Esophagus muscularis mucosa (tissue), 4 donors: ENCODE measurements at places on chromosomes 12 and 14. TPM values are rescaled to one million over a fixed set of nuclear protein-coding genes. Genes with fewer than 3 reads are reported as not detected.
A peak's percentile ranks its signal among the peaks of the same experiment; 100 is the strongest.

- no peak for DNase-seq
Measured at GRCh38 chr12:104582739-104583138, 126.0 kb downstream of the CHST11 start.

GRCh38 chr12:62711631-62712241 is 223.2 kb downstream of the PPM1H start:
- DNase-seq, result no peak

DNA sequence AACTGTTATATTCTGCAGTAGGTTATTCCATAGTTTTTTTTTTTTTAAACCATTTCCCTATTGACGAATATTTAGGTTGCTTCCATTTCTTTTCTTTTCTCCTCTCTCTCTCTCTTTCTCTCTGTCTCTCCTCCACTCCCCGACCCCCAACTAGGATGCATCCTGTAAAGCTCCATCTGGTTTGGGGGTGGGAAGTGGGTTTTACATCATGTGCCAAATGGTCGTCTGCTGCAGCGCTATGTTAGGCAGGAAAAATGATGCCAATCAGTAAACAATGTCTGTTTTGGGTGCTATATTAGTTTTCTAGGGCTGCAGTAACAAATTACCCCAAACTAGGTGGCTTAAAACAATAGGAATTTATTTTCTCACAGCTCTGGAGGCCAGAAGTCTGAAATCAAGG is 465.0 kb downstream of the AACS start:
- DNase-seq, result no peak

DNA sequence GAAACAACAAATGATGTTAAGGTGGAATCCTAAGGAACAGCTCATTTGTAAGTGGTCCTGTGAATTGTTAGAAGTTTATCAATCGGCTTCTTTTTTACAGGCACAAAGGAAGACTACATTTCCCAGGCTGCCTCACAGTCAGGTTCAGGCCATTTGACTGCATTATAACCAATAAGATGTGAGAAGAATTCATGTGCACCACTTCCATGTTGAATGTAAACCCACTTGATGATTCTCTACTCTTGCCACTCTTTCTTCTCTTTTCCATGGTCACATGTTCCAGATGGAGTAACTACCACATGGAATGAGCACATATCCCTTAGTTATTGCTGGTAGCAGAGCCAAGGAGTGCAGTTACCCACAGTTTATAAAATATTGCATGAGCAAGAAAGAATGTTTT is 67.1 kb upstream of the GZMB start:
- no peak for DNase-seq

PPP1R1A gene
- 10.2 TPM for total RNA-seq

GPRC5A gene
- 2.9 TPM for total RNA-seq

LYZ gene
- total RNA-seq, result 8.8 TPM

GRCh38 chr12:96034621-96035282 is 635 bp downstream of the LTA4H start:
- no peak for DNase-seq

GRCh38 chr14:74974364-74975058 is 19.1 kb upstream of the PGF start:
- no peak for DNase-seq

DNA sequence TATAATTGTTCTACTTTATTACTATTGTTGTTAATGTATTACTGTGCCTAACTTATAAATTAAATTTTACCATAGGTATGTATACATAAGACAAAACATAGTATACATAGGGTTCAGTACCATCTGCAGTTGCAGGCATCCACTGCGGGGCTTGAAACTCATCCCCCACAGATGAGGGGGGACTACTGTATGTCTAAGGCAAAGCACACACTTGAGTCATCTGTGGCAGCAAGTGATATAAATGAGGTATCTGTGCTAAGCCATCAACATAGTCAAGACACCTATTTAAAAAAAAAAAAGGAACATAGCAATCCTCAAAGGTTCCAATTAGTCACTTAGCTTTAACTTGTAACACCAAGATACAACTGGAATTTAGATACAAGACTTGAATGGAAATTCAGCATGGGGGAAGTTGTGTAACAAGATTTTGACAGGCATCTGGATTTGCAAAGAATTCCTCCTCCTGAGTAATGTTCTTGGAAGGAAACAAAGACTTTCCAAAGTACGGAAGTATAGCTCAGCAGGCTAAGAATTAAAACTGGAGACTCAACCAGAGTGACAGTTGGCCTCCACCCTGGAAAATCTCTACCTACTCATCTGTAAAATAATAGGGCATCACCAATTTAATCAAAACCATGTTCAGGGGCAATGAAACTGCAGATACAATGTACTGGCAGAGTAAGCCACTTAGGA is 14.9 kb downstream of the DCAF5 start:
- no peak for DNase-seq

DAO gene
- not detected for total RNA-seq

DNA sequence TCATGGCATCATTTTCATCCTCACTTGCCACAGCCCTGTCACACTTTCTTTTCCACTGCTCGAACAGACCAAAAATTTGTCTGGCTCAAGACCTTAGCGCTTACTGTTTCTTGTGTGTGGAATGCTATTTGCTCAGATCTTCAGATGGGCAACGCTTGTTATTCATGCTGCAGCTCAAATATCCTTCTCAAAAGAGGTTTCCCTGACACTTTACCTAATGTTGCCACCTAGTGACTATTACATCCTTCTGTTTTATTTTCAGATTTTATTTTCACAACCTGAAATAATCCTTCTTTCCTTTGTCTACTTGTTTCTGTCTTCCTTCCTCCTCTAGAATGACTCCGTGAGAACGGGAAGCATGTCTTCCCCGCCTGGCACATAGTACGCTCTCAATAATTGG is 5.6 kb downstream of the FBXO33 start:
- DNase-seq, result no peak

DNA sequence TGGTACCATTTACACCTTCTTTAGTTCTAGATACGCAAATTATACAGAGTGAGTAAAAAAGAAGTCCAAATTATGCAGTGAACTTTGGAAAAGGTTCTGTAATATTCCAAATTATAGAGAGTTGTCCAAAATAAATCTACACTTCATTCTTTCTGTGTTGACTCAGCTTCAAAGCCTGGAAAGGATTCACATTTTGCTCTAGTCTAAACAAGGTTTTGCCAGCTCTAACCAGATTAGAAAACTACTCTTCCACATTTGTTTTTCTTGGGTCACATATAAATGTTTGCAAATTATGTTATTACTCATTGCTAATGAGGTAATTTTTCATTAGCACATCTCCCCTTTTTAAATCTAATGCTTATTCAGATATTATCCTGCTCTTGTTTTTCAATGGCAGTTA is 1562.4 kb upstream of the SEL1L start:
- DNase-seq, result no peak

GRCh38 chr14:69325646-69326265 is 65.8 kb downstream of the GALNT16 start:
- no peak for DNase-seq

DNA sequence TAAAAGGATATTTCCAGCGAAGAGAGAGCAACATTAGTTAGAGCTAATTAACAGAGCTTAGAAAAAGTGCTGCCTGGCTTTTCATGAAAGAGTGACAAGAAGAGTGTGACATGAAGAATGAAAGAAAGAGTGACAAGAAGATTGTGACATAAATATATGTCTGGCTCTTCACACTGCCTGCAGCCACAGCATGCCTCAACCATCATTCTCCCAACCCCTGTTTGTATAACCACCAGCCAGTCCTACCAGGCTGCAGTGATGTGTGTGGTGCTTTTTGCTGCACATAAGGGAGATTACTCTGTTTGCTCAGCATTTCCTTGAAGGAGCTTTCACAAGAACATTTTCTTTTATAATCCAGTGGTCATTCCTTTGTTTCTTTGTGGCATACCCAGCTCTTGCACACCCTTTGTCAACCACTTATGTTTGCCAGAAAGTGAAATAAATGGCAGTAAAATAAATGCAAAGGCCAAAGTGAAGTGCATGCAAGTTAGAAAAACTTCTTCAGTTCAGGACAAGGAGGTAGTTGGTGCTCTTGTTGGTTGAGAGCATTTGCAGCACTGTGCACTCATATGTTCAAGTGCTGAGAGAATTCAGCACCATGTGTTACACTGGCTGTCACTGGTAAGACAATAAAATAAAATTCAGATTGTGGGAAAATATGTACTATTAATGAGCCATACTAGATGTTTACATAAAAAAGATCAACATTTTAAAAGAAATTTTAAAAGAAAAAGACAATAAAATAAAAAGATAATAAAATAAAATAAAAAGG is 50.6 kb downstream of the KIF21A start:
- DNase-seq, result no peak

GRCh38 chr12:49328816-49329215 is 5.8 kb downstream of the TROAP start:
- DNase-seq, result no peak

DNA sequence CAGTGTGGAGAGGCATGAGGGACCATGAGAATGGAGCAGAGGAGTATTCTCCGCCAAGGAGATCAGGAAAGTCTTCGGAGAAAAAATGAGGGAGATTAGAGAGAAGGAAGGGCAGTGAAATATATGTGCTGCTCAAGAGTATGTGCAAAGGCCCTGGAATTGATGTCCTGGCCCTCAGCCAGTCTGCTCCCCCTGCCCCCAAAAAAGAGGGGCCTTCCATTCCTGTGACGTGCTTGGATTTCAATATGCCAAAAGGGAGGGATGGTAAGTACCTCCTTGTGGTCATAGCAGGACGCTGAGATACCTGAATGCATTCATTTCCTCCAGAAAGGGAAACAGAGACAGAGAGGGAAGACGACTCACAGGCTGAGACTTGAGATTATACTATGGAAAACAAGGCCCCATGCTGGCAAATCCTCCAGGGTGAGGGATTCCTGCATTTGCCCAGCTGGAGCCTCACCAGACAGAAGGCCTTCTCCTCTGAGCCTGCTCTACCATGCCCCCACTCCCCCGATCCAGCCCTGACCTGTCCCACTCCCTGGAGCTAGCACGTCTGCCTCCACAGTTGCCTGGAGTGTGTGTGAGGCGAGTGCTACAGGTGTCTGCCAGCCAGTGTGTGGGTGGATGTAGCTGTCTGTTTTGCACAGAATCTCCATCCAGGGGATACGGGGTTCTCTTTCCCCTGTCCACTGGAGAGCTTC is 3.9 kb upstream of the RARG start:
- DNase-seq, result no peak

DNA sequence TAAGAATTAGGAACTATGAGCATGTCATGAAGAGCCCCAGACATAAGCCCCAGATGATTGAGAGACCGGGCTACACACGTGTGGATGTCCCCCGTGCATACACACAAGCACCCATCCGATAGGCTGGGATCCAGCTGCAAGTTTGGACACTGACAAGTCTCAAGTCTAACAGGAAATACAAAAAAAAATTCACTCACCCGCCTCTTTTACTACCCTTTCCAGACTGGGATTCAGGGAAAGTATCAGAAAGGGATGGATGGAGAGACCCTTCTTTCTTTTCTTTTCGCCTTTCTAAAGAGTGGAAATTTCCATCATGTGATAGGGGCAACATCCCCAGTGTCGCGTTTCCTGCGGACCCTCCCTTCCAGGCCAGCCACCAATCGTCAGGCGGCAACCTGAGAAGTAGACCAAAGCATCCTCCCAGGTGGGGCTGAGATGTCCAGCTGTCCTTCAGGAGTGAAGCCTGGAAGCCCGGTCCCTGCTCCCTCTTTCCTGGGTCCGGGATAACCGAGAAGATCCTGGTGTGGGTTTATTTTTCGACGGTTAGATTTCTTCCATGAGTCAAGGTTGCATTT is 6.4 kb upstream of the SLC38A4 start:
- DNase-seq, result no peak

GRCh38 chr12:58932806-58933681 is 12.7 kb upstream of the LRIG3 start:
- DNase-seq, result no peak

- no peak for DNase-seq
Measured at GRCh38 chr14:75223664-75224154, 47.3 kb upstream of the TMED10 start.

DNA sequence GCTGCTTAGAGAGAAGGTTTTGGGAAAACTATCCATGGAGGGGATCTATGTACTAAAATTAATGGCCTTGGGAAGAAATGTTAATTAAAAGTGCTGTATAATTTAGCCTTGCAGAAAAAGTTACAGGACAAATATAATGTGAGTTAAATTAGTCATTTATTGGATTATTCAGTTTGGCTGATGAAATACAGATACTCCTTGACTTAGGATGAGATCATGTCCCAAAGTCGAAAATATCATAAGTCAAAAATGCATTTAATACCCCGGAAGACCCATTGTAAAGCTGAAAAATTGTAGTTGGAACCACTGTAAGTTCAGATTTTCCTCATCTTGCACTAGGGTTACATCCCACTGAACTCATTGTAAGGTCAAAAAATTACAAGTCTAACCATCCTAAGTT is 9.7 kb downstream of the RTRAF start:
- no peak for DNase-seq

DNA sequence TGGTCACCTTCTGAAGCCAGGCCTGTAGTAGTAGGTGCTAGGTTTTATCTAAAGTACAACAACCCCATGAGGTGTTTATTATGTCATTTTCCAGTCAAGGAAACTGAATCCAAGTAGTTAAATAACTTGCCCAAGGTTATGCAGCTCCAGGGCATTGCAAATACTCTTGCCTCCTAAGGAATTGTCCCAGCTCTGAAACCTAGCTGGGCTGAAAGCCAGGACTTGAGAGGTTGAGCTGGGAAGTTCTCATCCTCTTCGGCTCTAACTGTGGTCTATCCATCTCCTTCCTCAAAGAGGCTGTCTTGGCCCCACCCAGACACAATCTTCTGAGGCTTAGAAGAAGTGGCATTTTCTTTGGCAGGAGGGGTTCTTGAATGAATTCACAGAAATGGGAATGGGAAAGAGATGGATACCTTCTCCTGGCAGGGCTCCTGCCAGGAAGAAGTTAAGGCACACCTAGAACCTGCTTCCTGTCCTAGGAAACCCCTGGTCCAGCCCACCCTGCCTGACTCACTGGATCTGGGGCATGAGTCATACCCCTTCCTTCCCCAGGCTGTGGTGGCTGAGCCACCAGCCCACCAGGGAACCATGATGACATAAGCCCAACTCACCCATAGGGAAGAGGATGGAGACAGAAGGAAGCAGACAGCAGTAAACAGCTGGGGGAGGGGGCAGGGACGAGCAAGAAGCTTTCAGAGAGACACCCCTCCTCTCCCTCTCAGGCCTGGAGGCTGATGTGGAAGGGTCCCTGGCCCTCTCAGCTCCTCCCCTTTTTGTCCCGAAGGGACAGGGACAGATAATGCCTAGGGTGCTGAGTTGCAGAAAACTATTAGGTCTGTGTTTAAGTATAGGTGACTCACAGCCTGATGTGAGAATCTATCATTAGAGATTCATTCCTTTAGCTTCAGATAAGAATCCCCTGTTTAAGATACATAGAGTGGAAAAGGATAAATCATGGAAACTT is 2.1 kb upstream of the PLEK2 start:
- DNase-seq, result no peak

MYH6 gene
- under 0.01 TPM for total RNA-seq

- DNase-seq, result no peak
Measured at GRCh38 chr12:9109737-9110491, 5.8 kb downstream of the A2M start.

GRCh38 chr14:50397390-50398188 is 908 bp upstream of the CDKL1 start:
- peak; percentile 87 for DNase-seq
